ENCODE measurements at places on chromosomes 5 and 9.

DNA sequence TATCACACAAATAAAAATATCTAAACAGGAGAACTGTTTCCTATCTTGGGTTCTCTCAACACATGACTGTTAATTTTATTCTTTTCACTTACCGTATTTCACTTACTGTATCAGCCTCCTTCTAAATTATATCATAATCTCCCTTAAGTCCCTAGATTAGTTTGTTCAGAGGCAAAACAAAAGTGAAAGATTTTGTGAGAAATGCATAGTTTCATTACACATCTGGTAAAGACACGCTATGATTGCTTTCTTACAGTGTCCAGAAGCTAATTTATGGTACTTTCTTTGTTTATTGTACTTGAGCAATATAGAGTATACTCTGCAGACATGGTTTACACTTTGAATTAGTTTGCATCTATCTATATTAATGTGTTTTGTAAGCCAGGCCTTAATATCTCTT is 159.7 kb upstream of the TLX3 start:
- DNase-seq = no peak

DNA sequence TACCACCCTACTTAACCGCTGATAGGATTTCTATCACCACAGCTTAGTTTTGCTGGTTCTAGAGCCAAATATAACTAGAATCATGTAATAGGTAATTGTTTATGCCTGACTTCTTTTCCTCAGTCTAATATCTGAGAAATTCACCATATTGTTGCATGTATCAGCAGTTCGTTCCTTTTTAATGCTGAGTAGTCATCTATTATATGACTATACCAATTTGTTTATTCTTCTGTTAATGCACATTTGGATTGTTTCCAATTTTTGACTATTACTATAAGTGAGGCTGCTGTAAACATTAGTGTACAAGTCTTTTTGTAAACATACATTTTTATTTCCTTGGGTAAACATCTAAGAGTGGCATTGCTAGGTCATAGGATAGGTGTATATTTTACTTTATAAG is 25.9 kb downstream of the CSNK1G3 start:
- no peak for DNase-seq

- DNase-seq = no peak
Observed at GRCh38 chr5:41738710-41739354, 131.4 kb downstream of the OXCT1 start.

- no peak for DNase-seq
Observed at GRCh38 chr5:144179226-144179625, 8.6 kb downstream of the KCTD16 start.

Data from activated T-helper 2 cell treated with anti-CD3 and anti-CD28 coated beads, Interferon-gamma antibody, Interleukin-2, Interleukin-4, amounts not matched to agents 10 μg/mL and 5 μg/mL and 100 μg/mL, durations not matched to agents 14 hours and 24 hours and 36 hours (primary cell).